ENCODE measurements at places on chromosomes 12 and 14.

- DNase-seq: no peak
These were observed 539.7 kb downstream of the SNAPC1 start for GRCh38 chr14:62301911-62302310.

DNA sequence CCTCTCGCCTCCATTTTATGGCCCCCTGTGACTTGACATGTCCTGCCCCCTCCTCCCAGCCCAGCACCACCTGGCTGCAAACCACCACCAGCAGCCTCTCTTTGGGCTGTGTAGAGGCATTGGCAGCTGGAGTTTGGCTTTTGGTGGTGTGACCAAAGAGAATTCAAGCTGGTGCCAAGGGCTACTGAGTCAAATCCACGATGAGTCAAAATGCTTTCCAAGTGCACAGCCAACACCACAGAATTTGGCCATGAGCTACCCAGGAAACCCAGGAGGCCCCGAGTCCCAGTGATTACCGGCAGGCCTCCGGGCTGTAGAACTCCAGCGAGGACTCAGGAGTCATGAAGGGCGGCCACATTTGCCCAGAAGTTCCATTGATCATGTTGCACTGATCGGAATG lies 53.8 kb downstream of the SCARB1 start:
- DNase-seq: no peak

- DNase-seq: no peak
These were observed 208.7 kb downstream of the KITLG start for GRCh38 chr12:88371416-88372183.

- DNase-seq: no peak
These were observed 11.0 kb downstream of the GPR135 start for GRCh38 chr14:59454139-59454538.

- no peak for DNase-seq
These were observed 32.8 kb upstream of the CMKLR1 start for GRCh38 chr12:108371801-108372344.

- DNase-seq: no peak
These were observed 46.0 kb upstream of the PLEKHG6 start for GRCh38 chr12:6264402-6265037.

GRCh38 chr12:97767347-97767746 lies 304.7 kb downstream of the RMST start:
- DNase-seq: no peak

DNA sequence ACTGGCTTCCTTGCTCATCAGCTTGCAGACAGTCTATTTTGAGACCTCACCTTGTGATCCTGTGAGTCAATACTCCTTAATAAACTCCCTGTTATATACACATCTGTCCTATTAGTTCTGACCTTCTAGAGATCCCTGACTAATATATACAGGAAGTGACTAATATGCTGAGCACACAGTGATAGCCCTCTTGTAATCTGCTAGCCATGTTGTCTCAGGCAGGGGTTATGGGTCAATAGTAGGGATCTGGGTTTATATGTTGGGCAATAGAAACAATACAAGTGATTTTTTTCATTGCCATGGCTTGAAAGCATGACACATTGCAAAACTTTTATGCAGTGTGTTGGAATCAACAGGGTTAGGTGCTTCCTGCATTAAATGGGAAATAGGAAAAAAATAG lies 562.2 kb downstream of the GALC start:
- no peak for DNase-seq

DNA sequence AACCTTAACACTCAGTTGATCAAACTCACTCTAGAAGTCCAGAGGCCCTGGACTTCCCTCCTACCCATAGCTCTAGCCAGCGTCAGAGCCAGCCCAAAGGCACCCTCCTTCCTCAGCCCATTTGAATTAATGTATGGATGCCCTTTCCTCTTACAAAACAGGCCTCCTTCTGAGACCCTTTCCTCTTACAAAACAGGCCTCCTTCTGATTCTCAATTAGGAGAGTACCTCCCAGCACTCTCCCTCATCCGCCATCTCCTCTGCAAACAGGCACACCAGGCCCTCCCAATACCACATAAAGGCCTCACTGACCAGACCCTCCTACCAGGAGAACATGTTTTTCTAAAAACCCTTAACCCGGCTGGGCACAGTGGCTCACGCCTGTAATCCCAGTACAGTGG lies 65.7 kb downstream of the MOK start:
- DNase-seq: no peak

GRCh38 chr12:7650091-7650490 lies 15.6 kb downstream of the APOBEC1 start:
- DNase-seq: no peak

GRCh38 chr14:67705211-67705610 lies 3.5 kb downstream of the RDH12 start:
- DNase-seq: no peak

DNA sequence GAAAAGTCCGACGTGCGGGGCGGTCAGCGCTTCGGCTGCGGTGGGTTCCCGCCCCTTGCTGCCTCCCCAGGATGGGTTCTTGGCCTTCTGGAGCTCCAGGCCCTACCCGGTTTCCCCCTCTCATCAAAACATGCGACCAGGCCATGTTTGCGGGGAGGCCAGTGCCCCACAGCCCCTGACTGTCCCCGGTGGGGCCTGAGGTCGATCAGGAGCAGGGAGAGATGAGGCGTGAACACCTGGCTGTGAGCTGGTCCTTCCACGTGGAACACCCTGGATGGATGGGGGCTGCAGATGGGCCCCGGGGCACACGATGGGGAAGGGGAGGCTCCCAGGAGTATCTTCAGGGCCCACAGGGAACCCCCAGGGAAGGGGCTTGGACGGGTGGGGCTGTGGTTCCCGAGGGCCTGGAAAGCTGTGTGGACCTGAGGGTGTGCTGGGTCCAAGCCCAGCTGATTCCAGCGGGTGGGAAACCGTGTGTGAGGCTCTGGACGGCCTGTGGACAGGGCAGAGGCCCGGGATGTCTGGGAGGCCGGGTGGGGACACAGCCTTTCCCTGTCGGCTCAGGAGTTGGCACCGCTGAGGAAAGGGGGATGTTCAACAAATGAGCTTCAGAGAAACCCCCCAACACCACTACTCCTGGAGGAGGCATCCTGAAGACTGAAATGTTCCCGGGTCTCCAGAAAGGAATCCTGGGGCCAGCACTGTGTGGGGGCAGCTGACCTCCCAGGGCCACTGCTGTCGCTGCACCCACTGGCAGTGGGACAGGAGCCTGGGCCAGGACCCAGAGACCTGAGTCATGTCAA lies 187.0 kb upstream of the C14orf180 start:
- DNase-seq: no peak

DNA sequence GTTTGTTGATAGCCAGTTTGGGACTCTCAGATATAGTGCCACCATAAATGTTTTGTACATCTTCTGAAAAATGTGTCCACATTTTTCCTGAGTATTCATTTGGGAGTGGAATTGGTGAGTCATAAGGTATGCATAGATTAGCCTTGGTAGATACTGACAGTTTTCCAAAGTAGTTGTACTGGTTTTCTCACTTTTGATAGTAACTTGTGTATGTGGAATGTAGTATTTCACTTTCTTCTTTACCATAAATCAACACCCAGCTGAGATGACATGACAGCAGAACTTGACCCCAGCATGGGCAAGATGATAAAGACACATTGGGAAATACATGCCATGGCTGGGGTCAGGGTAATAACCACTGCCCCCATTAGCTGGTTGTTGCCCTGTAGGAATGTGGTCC lies 5.4 kb downstream of the FBXW8 start:
- no peak for DNase-seq

- no peak for DNase-seq
These were observed 190.9 kb downstream of the BTG1 start for GRCh38 chr12:91954747-91955146.

DNA sequence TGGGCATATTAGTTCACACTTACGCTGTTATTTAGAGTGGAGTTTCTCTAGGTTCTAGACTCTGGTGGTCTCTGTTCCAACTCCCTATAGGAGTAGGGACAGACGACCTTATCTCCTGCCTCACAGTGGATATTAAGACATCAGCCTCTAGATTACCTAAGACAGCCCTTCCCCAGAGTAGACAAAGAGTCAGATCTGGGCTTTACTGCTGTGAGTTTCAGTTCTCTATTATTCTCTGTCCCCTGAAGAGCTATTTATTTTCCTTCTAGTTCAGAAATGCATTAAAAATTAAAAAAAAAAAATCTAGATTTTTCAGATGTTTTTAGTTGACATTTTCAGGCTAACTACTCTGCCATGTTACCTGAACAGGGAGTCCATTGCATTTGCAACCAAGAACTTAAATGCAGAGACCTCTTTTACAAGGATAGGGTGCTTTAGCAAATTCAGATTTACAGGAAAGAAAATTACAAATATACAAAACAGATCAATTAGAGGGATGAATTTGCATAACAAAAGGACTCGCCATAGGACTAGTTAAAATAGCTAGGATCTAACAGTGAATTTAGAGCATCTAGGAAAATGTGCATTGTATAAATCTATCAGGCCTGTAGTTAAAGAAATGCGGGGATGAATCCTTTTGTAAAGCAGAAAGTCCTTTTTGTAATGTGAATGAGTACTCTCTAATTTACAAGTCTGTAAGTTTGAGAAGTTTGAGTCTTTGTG lies 381.4 kb downstream of the APAF1 start:
- no peak for DNase-seq

DNA sequence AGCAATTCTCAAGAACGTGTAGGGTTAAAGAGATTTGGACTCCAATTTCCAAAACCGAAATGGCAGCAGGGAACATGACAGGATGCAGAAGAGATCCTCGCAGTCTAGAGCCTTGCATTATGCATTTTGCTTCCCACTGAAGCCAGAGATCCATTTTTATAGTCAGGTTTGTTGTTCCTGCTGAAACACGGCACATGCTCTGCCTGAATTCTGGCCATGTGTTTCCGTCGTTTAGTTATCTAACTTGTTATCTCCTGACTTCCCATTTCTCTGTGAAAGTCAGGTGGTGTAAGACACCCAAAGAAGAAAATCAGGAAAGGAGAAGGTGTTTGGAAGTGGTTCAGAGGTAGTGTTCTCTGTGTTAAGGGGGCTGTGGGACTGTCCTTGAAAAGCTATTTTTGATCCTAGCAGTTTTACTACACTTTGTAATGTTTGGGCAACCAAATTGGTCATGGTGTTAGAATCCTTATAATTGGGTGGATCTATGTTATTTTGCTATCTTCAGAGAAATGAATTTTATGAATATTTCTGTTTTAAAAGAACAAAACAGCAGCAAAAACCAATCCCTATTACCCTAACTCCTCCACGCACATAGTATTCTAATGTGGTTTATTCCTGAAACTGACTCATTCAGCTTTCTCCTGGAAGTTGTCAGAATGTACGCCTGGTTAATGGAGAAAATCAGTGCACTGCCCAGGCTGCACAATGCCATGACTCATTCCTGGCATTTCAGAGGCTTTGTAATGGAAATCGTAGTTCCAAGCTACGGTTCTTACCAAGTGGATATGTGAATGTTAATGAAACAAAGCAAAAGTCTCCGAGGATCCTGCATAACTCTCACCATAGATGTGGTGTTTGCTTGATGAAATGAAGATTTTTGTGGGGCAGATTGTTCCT lies 110.1 kb downstream of the SAMD4A start:
- no peak for DNase-seq

DNA sequence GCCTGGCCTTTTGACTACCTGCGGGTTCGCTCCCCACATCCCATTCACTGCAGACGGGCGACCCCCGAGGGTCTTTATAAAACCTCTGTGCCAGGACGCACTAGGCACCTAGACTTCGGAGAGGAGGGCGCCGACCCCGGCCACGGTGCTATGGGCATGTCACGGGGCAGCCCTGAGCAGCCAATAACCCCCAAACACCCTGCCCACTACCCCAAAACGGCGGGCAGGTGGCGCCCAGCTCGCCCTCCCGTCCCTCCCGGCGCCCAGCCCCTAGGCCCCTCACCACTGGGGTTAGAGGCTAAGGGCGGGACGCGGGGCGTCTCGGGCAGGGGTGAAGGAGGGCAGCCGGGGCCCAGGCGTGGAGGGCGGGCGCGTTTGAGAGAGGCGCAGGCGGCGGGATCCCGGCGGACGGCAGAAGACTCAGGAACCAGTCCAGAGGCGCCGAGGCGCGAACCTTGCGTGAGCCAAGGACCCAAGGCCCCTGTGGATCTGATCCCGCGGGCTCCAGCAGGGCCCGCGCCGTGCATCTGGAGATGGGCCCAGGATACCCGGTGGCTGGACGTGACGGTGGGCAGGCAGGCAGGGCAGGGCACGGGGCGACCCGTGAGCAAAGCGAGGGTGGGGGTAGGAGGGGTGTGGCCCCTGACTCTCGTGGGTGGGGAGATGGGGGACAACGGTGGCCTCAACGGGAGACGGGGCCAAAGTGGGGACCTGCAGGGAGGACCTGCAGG lies 11.1 kb downstream of the KRT85 start:
- no peak for DNase-seq

DNA sequence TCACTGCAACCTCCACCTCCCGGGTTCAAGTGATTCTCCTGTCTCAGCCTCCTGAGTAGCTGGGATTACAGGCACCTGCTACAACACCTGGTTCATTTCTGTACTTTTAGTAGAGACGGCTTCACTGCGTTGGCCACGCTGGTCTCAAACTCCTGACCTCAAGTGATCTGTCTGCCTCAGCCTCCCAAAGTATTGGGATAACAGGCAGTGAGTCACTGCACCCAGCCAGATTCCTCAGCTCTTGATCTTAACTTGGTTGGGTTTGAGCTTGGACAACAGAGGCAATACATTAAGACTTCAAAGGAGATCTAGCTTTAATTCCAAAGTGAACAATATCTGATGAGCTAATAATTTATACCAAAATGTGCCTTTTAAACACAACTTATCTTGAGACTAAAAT lies 5.6 kb downstream of the DAZAP2 start:
- DNase-seq: no peak

DNA sequence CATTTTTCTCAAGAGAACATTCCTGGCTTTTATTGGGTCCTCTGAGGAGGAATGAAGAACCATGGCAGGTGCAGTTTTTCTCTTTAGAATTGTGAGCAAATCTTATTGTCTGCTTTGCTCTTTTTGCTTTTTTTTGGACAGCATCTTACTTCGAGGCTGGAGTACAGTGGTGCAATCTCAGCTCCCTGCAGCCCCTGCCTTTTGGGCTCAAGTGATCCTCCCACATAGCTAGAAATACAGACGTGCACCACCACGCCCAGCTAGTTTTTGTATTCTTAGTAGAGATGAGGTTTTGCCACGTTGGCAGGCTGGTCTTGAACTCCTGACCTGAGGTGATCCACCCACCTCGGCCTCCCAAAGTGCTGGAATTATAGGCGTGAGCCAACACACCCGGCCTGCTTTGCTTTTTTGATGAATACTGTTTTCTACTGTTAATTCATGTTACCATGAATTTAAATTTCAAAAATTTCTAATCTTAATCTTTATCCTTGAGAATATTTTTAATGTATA lies 71.5 kb downstream of the POLR3B start:
- no peak for DNase-seq

DNA sequence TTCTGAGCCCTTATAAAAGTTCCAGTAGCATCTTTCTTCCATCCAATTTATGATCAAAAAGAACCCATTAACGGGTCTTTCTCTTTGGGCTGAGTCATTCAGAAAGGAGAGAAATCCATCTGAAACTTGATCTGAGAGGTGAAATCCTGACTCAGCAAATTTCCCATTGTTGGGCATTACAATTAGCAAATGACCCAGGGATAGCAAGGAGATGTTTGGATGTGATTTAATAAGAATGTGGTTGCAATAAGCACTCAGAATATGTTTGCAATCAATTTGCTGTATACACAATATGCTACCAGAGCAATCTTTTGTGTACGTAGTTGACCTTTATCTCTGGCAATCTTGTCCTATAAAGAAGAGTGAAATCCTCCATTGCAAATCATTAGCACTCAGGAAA lies 122.7 kb downstream of the CCDC60 start:
- no peak for DNase-seq

Data from activated B cell treated with CpG ODN at 0.5 μM for 24 hours (primary cell).